ENCODE measurements at places on chromosomes 2 and 18. TPM values are rescaled to one million over a fixed set of nuclear protein-coding genes. Genes with fewer than 3 reads are reported as not detected.

- no peak for DNase-seq
Observed at GRCh38 chr2:190334479-190335224, 8.7 kb upstream of the INPP1 start.

SNORC gene
- total RNA-seq = 0.32 TPM

RNF152 gene
- total RNA-seq = 0.51 TPM

GRCh38 chr18:3058328-3059191 lies 45.6 kb upstream of the LPIN2 start:
- no peak for DNase-seq

VAMP8 gene
- total RNA-seq = 21.2 TPM

INHA gene
- total RNA-seq = not detected

DNA sequence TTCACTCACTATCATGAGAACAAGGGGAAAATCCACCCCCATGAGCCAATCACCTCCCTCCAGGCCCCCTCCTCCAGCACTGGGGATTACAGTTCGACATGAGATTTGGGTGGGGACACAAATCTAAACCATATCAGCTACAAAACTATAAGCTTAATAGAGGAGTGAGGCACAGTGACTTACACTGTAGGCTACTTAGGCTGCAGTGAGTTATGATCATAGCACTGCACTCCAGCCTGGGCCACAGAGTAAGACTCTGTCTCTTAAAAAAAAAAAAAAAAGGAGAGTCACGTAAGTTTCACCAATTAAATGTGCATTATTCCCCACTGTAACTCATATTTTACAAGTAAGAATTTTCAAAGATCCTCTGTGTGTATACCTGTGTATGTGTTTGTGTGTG lies 26.2 kb upstream of the COLEC12 start:
- no peak for DNase-seq

DNA sequence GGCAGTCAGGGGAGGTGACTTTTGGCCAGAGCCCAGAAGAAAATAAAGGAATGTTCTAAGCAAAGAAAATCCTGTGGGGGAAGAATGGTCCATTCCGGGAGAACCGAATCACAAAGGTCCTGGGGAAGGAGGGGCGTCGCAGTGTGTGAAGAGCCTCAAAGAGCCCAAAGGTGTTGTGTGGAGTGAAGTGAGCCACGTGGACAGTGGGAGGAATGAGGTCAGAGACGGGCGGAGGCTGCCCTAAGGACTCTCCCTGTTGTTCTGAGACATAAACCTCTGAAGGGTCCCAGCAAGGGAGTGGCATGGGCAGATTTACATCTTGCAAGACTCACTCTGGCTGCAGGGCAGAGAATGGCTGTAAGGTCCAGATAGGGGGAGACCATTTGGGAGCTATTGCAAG lies 91.3 kb upstream of the SEC11C start:
- DNase-seq = no peak

GRCh38 chr18:12639990-12640880 lies 17.7 kb downstream of the SPIRE1 start:
- peak; percentile 89 for DNase-seq

- DNase-seq = no peak
Observed at GRCh38 chr2:98084151-98084868, 2.7 kb upstream of the VWA3B start.

GPR75 gene
- total RNA-seq = 0.92 TPM

TMEM200C gene
- not detected for total RNA-seq

DNA sequence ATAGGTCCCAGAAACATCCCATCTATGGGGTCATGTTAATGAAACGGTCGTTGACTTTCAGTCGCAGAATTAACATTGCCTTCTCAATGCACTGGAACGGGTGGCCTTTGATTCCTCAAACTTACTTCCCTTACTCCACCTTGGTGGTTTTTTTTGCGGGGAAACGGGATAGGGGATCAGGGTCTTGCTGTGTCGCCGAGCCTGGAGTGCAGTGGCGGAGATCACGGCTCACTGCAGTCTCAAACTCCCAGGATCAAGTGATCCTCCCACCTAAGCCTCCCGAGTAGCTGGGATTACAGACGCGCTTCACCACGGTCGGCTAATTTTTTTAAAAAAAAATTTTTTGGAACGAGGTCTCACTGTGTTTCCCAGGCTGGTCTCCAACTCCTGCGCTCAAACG lies 754 bp downstream of the ATG16L1 start:
- no peak for DNase-seq
